ENCODE measurements at places on chromosomes 1 and 21. TPM values are rescaled to one million over a fixed set of nuclear protein-coding genes. Genes with fewer than 3 reads are reported as not detected.

DNA sequence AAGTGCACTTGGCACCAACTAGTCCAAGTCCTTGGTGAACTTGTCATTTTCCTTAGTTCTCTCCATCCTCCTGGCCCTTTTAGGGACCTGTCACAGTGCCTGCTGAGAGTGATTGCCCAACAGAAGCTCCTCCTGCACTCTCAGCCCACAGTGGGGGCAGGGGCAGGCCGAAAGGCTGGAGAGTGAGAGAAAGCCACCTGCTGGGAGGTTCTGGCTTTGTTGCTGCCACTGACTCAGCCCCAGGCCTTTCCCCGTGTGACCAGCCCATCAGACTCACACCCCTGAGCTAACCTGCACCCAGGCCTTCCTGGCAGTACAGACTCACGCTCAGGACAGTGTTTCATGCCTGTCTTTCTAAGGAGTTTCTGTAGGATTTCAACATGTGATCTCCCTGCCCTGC, 17.1 kb upstream of the PROK1 start:
- no peak for DNase-seq

DNA sequence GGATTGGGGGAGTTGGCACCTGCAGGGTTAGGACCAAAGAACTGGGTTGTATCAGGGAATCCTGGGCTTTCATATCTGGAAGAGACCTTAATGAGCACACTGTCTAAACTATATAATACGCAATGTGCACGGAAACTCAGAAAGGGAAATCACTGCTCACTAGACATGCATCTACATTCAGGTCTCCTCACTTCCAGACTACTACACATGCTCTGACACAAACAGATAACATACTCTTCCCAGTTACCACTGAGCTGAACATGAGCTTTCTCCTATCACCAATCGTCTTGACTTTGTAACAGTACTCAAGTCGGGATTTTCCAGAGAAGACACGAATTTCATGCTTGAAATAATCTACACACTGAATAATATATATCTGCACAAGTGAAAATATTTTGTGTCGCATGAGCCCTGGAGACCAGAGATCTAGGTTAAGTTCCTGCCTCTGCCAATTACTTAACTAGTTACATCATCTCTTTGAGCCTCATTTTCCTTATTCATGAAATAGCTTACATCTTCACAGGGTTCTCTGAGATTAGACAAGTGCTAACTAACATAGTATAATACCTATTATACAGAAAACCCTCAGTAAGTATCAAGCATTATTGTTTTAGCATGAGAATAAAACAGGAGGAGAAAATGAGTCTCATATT, 101.1 kb downstream of the JAK1 start:
- DNase-seq, result no peak

TRIM67 gene
- total RNA-seq, result 0.65 TPM

DNA sequence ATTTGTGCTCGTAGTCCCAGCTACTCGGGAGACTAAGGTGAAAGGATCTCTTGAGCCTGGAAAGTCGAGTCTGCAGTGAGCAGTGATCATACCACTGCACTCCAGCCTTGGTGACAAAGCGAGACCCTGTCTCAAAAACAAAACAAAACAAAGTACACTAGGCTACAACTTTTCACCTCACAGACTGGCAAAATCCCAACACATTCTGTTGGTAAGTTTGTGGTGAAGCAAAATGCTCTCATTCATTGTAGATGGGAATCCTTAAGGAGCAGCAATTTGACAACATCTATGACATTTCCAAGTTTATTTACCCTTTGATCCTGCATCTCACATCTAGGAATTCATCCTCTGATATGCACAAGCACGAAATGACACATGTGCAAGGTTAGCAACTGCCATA, 20.2 kb upstream of the SLC1A7 start:
- no peak for DNase-seq

DNA sequence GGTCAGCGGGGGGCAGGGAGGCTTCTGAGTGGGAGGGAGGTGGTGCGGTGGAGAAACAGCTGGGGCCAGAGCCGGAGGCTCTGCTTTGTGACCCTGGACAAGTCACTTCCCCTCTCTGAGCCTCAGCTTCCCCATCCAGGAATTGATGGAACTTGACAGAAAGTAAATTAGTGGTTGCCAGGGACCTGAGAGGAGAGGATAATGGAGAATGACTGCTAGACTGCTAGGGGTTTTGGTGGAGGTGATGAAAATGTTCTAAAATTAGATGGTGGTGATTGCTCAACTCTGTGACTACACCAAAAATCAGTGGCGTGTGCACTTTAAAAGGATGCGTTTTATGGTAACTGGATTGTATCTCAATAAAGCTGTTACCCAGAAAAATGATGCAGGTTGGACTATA, 100.9 kb downstream of the ARHGEF10L start:
- no peak for DNase-seq

FRRS1 gene
- 6.4 TPM for total RNA-seq

- no peak for DNase-seq
Observed at GRCh38 chr1:50610563-50610962, 187.3 kb upstream of the DMRTA2 start.

DNA sequence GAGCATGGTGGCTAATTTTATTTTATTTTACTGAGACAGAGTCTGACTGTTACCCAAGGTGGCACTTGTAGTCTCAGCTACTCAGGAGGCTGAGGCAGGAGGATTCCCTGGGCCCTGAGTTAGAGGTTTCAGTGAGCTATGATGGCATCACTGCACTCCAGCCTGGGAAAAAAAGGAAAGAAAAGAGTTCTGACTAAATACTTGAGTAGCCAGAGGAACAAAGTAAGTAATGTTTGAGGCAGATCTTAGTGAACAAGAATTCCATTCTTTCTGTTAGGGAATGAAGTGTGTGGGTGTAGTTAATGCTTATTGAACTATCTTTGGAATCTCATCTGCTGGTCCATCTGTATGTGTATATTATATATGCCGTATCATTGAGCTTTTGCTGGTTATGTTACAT, 13.1 kb upstream of the EVI5 start:
- DNase-seq, result no peak

PLEKHA6 gene
- total RNA-seq, result 37.8 TPM

GNL2 gene
- 55.1 TPM for total RNA-seq

AMY2B gene
- 7.0 TPM for total RNA-seq

DNA sequence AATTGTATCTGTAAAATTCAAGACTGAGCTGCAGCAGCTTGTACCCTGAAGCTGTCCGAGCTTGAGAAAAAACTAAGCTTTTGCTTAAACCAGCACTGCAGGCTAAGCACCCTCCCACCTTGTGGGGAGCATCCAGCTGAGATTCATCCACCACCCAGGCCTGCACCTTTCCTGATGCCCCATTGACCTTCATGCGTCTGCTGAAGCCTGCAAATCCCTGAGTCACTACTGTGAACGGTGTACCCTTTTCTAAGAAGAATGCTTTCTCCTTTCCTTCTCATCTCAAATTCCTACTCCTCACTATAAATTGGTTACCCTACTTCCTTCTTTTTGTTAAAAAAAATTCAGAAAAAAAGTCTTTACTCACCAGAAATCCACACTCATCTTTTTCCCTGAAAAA, 90.9 kb upstream of the RGS18 start:
- no peak for DNase-seq

DNA sequence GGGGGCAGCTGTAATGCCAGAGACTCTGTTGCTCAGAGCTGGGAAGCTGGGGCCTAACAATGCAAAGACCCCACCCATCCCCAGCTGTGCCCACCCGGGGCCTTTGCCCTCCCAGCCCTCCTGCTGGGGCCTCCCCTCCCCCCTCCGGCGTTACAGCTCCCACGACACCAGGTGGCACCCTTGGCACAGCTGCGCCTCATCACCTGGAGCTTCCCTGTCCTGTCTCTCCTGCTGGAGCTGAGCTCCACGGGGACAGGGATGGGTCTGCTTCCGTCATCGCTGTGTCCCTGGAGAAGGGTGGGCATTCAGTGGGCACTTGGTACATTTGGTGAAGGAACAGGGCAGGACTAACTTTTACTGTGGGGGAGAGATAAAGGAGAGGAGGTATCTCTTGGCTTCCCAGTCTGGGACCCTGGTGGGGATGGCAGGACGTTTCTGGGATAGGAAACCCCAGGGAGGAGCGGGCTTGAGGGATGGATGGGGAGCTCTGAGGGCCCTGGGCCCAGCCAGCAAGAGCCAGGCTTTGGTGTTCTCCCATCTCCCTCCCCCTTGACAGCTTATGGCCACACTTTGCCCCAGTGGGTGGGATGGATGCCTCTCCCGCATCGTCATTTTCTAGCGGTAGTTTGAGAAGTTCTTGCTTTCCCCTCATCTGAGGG, 453.2 kb downstream of the PTPRU start:
- DNase-seq, result peak; percentile 49

DNA sequence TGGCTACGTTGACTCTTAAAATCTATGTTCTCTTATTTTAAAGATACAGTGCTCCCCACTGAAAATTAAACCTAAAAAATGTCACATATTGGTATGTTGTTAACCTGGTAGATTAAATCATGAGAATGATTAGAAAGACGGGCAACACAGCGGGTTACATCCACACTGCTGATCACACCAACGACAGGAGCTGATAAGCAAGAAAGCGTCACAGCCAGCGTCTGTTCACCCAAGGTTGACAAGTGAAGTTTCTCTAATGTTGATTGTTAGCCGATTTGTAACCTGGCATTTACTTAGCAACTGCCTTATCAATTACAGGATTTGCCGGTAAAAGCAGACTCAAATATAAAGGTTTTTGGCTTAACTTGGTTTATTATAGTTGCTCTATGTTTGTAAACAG, 149.3 kb downstream of the NR5A2 start:
- DNase-seq, result no peak

DNA sequence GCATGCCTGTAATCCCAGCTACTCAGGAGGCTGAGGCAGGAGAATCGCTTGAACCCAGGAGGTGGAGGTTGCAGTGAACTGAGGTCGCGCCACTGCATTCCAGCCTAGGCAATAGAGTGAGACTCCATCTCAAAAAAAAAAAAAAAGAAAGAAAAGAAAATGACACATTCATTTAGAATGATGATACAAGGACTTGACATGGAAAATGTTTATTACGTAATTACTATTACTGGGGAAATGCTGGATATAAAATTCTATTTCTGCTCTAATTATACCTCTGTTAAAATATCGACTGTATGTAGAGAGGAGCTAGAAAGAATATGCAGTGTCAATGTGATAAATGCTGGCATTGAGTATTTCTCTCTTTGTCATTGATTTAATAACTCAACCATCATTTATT, 54.7 kb upstream of the CTPS1 start:
- no peak for DNase-seq

CFHR1 gene
- total RNA-seq, result not detected

POU3F1 gene
- 2.8 TPM for total RNA-seq

DNA sequence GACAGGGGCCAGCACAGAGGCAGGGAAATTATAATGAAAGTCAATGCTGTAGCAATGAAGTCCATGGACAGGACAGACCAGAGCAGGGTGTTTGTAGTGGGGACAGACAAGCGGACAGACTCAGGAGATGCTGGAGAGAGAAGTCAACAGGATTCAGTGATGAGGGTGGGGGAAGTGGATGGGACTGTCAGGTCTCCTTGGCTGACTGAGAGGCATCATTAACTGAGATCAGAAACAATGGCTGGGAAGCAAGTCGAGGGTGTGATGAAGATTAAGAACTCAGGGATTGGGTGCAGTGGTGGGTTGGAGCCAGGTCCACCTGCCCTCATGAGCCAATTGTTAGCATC, 25.5 kb downstream of the CD58 start:
- no peak for DNase-seq

DNA sequence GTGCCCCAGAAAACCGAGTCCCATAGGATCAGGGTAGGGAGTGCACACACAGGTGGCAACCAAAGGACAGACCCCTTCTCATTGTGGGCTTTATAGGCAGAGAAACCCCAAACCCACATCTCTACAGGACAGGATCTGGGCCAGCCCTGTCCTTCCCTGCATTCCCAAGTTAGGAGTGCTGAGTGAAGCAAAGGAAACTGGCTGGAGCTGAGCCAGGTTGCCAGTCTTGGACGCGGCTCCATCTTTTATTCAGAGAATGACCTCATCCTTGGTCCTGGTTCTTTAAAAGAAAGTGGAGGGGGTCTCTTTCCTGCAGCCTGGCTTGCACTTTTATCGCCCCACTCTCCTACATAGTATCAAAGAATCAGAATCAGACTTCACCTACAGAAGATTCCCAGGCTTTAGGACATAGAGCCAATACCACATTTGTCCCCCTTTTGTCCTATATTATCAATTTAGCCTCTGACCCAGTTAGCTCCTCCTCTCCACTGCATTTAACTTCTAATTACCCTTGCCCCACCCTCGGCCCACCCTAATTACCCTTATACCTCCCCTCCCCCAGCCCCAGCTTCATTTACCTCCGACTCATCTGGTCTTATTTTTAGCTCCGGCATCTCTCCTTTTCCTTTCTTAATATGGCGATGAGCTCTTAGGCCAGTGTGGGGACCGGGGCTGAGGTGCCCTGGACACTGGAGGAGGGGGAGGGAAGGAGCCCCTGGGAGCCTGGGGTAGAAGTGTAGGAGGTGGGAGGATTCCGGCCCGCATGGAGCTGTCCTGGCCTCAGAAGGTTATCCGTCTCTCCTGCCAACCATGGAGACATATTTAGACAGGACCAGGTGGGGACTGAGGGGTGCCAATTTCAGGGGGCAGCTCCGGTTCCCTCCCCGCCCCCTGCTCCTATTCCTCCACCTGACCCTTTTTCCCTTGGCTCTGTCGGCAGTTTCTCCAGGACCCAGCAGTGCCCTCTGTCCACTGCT, at the start of gene CASQ1:
Gene CASQ1, plus strand, starts transcription at position 927 of the 977 bp plus-strand sequence. CDS start 177 bp downstream, outside the sequence.
- no peak for DNase-seq

MRPL9 gene
- 80.4 TPM for total RNA-seq

- no peak for DNase-seq
Observed at GRCh38 chr1:72284084-72284347, 1.7 kb upstream of the NEGR1 start.

DNA sequence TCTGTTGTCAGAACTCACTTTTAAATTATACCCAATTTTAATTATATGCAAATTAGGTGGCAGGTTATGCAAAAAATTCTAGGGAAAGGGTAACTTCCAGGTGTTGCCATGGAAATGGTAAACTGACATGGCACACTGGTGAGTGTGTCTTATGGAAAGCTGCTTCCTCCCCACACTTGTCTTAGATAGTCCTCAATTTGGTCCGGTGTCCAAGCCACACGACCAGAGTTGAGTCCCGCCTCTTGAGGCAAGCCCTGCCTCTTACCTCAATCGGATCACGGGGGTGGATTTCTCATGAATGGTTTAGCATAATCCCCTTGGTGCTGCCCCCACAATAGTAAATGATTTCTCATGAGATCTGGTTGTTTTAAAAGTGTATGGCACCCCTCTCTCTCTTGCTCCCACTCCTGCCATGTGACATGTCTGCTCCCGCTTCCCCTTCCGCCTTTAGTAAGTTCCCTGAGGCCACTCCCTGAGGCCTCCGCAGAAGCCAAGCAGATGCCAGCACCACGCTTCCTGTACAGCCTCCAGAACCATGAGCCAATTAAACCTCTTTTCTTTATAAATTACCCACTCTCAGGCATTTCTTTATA, 74.9 kb downstream of the MATN1 start:
- DNase-seq, result no peak

GRCh38 chr1:151935154-151935553, 25.8 kb upstream of the THEM4 start:
- no peak for DNase-seq

RGS16 gene
- 9.7 TPM for total RNA-seq

- no peak for DNase-seq
Observed at GRCh38 chr1:224387302-224387912, 30.7 kb downstream of the CNIH4 start.

All from type B pancreatic cell (in vitro differentiated cells).